Activated CD4-positive, alpha-beta T cell treated with anti-CD3 and anti-CD28 coated beads for 36 hours (primary cell): ENCODE measurements at places on chromosomes 6 and 20. TPM values are rescaled to one million over a fixed set of nuclear protein-coding genes. Genes with fewer than 3 reads are reported as not detected.

The ZSCAN9 gene
- total RNA-seq = 1.8 TPM

The SLC22A23 gene
- total RNA-seq = 0.39 TPM

The PDYN gene
- total RNA-seq = not detected

The TMEM170B gene
- 1.3 TPM for total RNA-seq

The RAMACL gene
- total RNA-seq = 0.41 TPM
